ENCODE measurements at places on chromosomes 16 and 17.

DNA sequence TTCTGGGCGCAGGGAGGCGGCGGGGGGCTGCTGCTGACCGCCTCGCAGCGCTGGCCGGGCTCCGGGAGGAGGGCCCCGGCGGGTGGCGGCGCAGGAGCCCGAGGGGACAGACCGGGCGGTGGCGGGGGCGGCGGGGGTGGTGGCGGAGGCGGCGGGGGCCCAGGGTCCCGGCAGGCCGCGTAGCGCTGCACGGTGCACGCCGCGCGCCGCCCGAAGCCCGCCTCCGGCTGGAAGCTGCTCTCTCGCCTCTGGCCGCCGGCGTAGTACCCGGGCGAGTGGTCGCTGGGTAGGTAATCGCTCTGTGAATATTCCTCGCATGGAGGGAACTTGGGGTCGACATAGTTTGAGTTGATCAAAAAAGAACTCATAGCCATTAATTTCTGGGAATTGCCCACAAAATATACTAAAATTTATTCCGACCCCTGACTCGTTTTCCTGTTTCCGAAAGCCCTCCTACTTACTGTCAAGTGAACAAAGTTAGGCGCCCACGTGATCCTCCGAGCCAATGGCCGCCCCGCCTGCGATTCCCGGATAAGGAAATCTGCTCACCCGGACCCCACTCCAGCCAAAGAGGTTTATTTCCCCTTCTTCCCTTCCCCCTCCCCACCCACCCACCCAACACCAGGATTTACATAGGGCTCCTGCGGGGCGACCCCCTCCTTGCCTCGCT, at the start of gene HOXB4:
Gene HOXB4, minus strand, starts transcription at position 405 of the 670 bp plus-strand sequence. Its CDS starts 31 bp downstream, at position 374.
- peak; percentile 78 for DNase-seq

DNA sequence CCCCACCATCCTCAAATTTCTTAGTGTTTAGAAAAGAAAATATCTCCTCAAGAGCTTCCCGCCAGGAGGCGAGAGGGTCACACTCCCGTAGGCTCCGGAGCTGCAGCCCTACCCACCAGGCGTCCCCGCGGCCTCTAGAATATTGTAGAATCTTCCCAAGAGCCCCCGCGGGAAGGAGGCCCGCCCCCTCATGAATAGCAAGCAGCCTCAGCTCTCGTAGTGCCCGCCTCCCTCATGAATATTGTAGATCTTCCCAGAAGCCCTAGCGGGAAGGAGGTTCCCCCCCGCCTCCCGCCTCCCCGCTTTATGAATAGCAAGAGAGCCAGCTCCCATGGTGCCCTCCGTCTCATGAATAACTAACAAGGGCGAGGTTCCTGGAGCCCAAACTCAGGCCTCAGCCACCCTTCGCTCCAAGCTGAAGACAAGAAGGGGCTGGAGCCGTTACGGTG, at the start of gene FBXO47:
Gene FBXO47, minus strand, starts transcription at position 114 of the 449 bp plus-strand sequence. CDS start 4,378 bp downstream, outside the sequence.
- DNase-seq: peak; percentile 88

- DNase-seq: no peak
Observed at GRCh38 chr17:27494192-27495091, 38.2 kb downstream of the KSR1 start.

- no peak for DNase-seq
Observed at GRCh38 chr16:68235108-68235886, 630 bp downstream of the ESRP2 start.

- no peak for DNase-seq
Observed at GRCh38 chr17:35949401-35949800, 5.9 kb upstream of the LYZL6 start.

DNA sequence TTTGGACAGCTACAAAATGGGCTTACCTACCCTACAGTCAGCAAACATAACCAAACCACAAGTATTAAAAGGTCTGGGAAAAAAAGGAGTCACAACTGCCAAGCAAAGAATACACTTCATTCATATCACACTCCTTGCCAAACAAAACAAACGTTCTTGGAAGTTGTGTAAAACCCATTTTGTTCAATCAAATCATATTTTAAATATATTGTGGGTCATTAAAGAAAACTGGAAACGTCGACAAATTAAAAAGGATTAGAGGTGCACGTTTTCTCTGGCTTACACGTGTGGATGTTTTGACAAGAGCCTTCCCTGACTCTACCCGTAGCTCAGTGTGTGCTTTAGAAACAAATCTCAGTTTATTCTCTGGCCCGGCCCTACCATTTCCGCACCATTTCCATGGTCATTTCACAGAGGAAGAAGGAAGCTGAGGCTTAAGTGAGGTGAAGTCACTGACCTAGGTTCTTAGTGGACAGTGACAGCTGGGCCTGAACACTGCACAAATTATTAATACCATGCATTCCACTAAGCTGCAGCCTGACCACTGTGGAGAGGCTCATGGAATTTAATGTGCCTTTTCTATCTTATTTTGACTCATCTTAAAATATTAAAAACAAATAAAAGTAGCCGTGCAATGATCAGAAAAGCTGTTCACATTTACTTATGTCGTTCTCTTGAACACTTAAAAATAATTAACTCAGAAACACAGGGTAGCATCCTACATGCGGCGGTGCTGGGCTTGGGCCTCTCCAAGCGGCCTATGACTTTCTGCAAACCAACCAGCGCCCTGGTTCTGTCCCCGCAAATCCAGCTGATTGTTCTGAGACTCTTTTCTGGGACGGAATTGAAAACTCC, 968 bp downstream of the CEP112 start:
- no peak for DNase-seq

- DNase-seq: no peak
Observed at GRCh38 chr17:41511116-41511515, 5.7 kb upstream of the KRT13 start.

GRCh38 chr16:88408561-88409142, 25.9 kb downstream of the ZNF469 start:
- DNase-seq: no peak

GRCh38 chr17:81347437-81347836, 47.8 kb upstream of the BAHCC1 start:
- DNase-seq: no peak

DNA sequence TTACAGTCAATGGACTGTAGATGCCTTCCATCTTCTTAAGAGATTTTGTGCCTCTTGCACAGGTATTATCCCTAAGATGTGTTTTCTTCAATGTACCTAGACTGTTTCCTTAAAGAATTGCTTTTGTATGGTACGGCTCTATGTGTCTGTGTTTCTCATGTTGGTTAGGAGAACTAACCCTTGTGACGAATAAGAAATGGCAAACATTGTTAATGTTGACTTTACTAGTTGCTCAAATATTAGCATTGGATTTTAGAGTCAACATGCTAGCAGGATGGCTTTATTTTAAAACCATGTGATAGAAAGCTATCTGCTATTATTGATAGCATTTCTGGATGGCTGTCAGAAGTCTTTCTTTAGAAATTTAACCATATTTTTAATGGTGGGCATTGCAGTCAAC, 34.5 kb downstream of the WWOX start:
- no peak for DNase-seq

GRCh38 chr16:83882163-83882885, 16.6 kb upstream of the MLYCD start:
- DNase-seq: no peak

- DNase-seq: no peak
Observed at GRCh38 chr17:78824240-78824639, 16.4 kb downstream of the USP36 start.

DNA sequence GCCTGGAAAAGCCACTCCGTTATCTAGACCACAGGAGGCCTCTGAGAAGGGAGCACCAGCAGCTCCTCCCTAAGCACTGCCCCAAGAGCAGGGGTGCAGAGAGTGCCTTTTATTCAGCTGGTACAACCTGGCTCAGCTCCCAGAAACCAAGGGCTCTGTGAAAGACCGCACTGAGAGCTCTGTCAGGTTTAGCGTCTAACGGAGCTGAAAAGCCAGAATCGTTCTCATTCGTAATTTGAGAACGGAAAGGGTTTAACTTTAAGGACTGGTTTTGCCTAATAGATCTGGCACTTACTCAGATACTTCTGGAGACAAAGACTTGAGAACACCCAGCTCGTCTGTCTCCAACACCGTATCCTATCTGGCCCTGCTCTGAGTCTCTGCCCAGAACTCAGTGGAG, 13.5 kb downstream of the MPG start:
- no peak for DNase-seq

DNA sequence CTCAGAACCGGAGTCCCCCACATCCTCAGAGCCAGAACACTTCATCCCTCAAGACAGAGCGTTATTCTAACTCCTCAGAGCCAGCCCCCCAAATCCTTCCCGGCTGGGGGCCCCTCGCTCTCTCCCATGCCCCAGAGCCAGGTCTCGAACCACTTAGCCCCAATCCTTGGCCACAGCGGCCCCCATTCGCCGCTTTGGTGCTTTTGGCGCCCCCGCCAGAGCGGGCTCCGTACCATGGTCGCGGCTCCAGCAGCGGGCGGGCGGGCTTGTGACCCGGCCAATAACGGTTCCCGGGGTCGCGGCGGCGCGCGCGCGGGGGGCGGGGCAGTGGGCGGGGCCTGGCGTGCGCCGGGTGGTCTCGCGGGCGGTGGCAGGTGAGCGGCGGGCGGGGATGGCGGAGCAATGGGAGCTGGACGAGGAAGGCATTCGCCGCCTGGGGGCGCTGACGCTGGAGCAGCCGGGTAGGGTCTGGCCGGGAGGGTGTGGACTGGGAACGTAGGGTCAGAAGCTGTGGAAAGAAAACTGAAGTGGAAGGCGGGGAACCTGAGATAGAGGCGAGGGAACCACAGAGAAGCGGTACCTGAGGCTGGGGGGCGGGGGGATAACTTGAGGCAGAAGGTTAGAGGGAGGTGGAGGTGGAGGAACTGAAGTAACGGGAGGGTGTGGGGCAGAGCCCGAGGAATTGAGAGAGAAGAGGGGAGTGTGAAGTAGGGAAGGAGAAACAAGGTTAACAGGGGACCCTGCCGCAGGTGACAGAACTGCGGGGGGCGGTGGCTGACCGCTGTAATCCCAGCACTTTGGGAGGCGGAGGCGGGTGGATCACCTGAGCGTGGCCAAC, at the start of the genes KCTD19 and LRRC36:
Gene KCTD19, minus strand, starts transcription at position 270 of the 838 bp plus-strand sequence. Its CDS starts 34 bp downstream, at position 236.
Gene LRRC36, plus strand, starts transcription at position 344 of the 838 bp plus-strand sequence. Its CDS starts 48 bp downstream, at position 392.
- peak; percentile 65 for DNase-seq

DNA sequence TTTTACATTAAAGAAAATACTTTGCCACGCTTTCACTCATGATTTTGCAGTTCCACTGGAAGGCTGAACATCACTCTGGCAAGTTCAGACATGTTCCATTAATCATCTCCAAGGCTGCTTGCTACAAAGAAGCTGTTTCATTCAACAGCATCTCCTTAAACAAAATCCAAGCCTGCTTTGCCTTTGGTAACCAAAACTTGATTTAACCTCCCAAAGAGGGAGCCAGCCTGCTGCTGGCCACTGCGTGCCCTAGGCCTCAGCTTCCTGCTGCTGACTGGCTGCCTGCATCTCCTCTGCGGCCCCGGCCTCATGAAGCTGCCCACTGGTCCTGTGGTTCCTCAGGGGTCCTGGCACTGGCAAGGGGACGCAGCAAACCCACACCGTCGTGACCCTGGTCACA, 31.8 kb downstream of the ANKRD11 start:
- no peak for DNase-seq

DNA sequence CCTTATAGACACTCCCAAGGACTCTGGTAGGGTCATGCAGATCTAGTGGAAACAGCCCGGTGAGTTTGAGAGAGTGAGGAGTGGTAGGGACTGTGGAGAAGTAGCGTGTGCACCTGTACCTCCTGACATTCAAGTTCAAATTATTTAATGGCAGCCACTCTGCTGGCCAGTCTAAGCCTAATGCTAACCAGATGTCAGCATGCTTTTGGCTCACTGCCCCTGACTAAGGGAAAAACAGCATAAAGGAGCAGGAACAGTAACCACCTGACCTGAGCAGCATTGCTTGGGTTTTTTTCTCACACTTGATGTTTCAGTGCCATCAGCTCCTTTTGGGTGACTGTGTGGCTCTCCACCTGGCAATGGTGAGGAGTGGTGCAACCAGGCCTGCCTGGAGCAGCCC, 23.8 kb upstream of the SLC12A3 start:
- no peak for DNase-seq

GRCh38 chr17:18968345-18968744, 16.4 kb downstream of the SLC5A10 start:
- no peak for DNase-seq

DNA sequence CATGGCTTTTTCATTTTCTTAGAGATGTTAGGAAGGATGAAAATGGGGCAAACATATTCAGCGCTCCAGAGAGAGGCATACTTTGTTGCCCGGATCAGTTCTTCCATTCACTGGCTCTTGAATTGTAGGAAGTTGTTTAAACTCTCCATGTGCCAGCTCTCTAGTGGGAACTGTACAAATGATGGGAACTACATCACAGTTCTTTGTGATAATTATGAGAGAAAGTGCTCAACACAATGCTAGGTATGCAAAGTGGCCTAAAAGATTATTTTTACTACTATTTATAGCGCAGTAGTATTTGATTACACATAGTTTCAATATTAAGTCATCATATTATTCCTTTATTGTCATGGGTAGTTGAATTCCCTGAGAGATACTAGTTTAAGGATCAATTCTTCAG, 268.5 kb downstream of the RBFOX1 start:
- DNase-seq: no peak

DNA sequence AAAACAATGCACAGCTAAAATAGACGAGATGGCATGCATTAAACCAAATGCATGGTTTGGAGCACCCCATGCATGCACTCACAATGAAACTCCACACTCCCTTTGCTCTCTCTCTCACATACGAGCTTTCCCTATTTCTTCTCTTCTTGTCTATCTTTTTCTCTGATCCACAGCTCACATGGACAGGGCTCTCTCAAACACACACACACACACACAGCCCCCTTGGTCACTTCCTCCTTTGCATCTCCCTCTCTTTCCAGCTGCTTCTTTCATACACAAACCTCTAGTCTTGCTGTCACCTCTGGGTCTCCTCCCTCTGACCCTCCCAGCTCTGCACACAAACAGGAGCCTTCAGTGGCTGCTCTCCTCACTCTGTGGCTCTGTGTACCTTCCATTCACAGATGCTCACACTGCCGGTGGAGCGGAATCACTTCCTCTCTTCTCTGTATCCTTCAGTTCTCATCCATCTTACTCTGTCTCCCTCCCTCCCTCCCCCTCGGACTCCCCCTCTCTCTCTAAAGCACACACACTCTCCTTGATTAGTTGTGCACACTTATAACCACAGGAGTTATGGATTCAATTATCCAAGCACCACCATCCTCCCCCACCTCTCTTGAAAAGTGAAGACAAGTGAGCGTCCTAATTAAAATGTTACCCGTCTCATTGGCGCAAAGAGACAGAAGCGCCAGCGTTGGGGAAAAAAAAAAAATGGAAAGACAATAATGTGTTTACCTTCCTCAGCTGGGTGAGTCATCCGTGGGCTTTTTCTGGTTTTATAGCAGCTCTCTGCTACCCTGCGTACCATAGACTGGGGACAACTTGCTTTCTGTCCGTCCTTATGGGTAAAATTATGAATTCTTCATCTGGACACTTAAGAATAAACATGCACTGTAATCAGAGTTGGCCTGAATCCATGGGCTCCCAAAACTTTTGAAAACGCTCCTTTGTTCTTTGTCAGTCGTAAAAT, 90.8 kb downstream of the SHISA6 start:
- DNase-seq: no peak

- no peak for DNase-seq
Observed at GRCh38 chr16:887846-888245, 82.9 kb downstream of the LMF1 start.

DNA sequence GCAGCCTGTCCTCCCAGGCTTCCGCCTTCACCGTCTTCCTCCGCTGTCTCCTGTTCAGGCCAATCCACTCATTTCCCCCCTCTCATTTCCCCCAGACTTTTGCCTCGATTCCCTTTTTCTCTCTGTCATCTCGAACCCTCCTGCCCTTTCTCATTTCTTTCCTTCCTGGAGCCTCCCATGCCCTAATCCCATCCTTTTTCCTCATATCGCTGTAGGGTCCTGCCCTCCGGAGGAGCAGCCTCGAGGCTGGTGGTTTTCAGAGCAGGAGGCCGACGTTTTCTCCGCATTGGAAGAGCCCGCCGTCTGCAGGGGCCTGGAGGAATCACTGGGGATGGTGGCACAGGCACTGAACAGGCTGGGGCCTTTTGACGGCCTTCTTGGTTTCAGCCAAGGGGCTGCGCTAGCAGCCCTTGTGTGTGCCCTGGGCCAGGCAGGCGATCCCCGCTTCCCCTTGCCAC, 597 bp downstream of the OVCA2 start:
- DNase-seq: no peak
